ENCODE measurements at places on chromosomes 1 and 21.

GRCh38 chr1:150472601-150473200 is 14.5 kb upstream of the TARS2 start:
- DNase-seq = no peak

DNA sequence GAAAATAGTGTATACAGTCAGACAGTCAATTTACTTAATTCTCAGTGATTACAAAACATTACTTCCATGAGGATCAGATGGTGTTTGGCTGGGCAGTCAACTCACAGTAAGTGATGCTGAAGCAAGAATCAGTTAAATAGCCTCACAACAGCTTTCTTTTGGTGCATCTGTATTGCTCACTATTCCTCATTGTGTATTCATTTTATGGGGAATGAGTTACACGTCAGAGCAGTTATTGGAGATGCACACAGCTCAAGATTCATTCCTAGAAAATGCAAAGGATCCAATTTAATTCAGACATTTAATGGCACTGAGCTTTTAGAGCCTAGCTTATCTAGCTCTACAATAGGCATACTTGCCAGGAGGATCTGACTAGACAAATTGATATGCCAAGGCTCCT is 150.6 kb downstream of the HS2ST1 start:
- DNase-seq = no peak

- DNase-seq = peak; percentile 60
Measured at GRCh38 chr1:153790313-153790965, 15.2 kb downstream of the SLC27A3 start.

GRCh38 chr1:208332774-208333126 is 88.6 kb upstream of the PLXNA2 start:
- no peak for DNase-seq

DNA sequence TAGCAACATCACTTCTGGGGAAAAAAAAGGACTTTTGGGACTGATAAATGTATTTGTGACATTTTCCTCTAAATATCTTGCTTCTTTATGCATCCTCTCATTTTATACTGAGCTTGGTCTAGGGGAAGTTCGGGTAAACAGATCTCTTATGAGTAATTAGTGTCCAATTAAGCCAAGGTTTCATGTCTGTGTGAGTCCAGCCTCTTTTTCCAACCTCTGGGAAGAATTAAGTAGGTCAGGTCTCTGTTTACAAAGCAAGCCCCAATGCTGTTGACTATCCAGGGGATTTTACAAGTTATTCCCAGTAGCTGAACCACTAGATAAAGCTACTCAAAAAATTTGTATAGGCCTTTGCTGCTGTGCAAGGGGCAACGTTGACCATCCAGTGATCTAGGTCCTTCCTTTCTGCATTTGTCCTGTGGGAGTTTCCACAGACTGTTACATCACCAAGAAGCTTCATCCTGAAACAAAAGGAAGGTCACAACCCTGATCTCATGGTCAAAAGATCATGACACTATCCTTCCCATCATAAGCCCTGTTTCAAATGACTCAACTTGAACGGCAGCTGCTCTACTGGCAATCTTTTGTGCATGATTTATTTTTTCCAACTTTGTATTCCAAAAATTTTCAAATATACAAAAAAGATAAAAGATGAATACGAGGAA is 74.3 kb downstream of the ETS2 start:
- no peak for DNase-seq

- DNase-seq = no peak
Measured at GRCh38 chr1:74895411-74895810, 162.5 kb downstream of the TYW3 start.

- no peak for DNase-seq
Measured at GRCh38 chr1:67169496-67169895, 3.2 kb downstream of the IL23R start.

DNA sequence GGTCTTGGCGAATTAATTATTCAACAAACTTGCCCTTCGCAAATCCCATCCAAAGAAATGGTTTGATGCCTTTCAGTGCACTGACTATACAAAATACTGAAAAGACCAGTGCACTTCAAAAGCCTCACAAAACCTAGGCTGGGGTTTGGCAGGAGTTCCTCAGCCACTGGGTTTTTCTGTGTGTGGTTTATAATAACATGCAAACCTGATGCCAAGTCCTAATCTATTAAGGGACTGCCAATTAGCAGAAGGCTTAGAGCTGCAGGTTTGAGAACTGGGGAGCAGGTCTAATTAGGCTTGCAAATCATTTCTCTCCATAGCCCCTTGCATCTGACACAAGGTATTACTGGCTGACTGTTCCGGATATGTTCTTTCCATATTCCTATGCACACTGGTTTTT is 27.7 kb downstream of the PLPP3 start:
- DNase-seq = no peak

GRCh38 chr1:96510391-96510790 is 211.2 kb upstream of the PTBP2 start:
- DNase-seq = no peak

DNA sequence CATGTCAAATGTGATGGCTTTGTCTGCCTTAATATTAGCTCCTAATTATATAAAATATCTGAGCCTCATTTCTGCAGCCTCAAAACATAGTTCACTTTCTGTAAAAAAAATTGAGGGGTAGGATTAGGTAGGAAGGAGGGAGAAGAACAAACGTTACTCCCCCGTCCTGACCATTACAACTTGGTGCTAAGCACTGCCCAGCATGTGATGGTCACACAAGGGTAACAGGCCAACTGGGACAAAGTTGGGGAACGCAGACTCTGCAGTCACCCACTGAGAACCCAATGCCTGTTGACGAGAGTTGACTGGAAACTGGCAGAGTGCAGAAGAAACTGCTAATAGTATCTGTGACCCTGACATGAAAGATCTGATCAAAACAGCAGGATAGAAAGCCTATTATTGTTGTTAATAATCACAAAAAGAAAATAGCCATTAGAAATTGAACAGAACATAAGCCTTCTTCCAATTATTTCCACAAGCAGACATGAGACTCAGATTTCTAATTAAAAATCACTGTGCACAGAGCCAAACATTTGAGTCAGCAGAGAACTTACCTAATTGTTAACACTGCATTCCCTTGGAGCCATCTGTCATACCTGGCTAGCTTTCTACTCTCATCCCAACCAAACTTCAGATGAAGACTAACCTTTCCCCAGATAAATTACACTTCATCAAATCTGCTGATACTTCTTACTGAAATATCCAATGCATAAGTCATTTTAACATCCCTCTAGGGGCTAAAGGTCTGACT is 5.5 kb downstream of the SORT1 start:
- no peak for DNase-seq

GRCh38 chr1:67824766-67825165 is 8.5 kb downstream of the GNG12 start:
- no peak for DNase-seq

DNA sequence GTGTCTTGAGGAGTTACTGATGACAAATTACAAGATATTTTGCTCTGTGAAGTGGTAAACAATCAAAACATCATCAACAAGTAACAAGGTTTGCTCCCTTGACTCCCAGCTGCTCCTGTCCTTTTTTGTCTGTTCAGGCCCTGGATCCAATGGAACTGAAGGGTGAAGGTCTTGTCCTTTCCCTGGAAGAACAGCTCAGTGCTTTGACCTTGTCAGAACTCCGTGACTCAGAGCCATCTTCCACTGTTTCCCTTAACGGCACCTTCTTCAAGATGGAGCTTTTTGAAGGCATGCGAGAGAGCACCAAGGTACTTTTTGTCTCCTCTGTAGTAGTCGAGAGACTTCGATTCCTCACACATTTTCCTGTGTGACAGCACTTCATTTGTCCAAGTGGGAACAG is 29.0 kb downstream of the TRIM45 start:
- no peak for DNase-seq

- DNase-seq = no peak
Measured at GRCh38 chr1:176033881-176034280, 173.2 kb downstream of the COP1 start.

DNA sequence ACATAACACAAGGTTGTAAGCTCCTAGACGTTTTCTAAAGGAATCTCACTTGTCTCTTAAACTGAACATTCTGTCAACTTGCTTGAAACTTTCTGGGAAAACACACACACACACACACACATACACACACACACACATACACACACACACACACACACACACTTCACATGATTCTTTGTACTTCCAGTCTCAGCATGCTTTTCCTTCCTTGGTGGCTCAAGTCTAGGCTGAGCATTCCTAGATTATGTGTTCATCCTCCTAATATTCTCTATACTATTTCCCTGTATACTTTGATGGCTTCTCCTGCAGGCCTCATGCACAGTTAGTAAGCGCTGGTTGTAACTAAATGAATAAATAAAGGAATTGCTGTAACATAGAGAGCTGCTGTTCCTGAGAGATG is 372.1 kb downstream of the PTPRC start:
- DNase-seq = no peak

DNA sequence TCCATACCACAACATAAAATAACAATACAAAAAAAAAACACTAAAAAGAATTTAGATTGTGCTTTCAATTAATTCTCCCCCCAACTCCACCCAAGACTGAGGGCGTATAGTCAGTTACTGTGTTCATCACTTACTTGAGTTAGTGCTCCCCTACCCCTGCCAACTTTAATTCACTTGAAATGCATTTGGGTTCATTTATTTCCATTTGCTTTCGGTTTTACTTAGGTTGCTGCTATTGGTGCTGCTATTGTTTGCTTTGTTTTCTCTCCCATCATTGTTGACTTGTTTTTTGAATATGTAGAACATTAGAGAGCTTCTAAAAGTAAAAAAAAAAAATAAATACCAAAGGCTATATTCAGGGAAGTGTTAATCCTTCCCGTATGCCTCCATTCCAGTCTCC is 10.7 kb upstream of the CYYR1 start:
- DNase-seq = no peak

DNA sequence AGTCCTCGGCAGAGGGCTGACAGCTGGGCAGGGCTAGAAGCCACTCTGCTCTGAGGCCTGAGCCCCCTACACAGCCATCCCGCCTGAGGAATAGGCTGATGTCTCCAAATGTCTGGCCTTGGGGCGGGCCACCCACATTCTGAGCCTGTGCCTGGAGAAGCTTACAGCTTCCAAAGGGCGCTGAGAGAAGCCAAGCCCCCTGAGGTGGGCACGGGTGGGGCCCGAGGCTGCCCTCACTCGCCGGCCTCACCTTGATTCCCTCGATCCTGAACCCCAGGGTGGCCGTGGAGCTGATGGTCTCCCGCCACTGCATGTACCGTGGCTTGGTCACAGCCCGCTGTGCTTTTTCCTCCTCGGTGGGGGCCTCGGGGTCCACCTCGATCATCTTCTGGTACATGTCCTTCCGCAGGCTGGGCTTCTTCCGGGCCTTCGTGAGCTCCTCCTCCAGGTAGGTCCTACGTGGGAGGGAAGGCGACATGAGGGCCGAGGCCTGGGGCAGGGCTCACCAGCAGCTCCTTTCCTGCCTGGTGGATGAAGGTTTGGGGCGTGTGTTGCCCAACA is 93.2 kb downstream of the STUM start:
- no peak for DNase-seq

- no peak for DNase-seq
Measured at GRCh38 chr1:160127865-160128523, 12.4 kb downstream of the ATP1A2 start.

DNA sequence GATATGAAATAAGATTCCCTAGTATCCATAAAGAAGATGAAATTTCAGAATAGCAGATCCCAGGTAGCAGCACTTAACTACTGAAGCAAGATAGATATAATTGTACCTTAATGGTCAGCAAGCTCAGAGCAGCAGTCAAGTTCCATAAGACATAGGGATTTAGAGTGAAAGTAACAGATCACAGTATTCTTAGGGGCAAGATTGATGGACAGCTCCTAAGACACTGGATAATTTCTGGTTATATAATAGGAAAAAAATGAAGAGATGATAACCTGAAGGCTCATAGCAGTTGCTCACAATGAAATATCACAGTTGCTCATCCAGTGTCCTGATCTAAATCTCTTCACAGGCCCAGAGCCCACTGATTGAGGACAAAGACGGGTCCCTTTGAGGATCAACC is 66.0 kb downstream of the SLC30A10 start:
- DNase-seq = no peak

GRCh38 chr1:228778026-228778425 is 42.7 kb downstream of the RHOU start:
- no peak for DNase-seq

- no peak for DNase-seq
Measured at GRCh38 chr1:2036287-2036686, 13.9 kb upstream of the PRKCZ start.

GRCh38 chr1:196650403-196650802 is 1.4 kb upstream of the CFH start:
- DNase-seq = no peak

- DNase-seq = no peak
Measured at GRCh38 chr1:182120411-182121258, 59.1 kb upstream of the ZNF648 start.

GRCh38 chr1:91791691-91792488 is 94.1 kb downstream of the TGFBR3 start:
- DNase-seq = no peak

DNA sequence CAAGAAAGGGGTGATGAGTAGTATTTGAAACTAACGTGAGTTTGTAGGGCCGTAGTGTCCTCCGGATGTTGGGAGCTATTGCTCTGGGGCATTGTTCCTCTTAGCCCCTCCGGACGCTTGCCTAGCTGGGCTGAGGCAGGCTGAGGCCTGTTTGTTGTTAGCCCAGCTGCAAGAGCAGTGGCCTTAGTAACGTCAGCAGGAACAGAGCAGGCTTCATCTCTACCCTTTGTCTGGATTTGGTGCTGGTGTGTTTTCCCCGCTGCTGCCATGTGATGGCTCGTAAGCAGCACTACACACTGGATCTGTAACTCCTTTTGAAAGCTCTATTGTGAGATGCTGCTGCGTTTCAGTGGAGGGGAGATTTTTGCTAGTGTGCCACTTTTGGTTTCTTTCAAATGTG is 57.6 kb downstream of the DNM3 start:
- DNase-seq = no peak

- DNase-seq = no peak
Measured at GRCh38 chr1:31580513-31580870, 4.2 kb downstream of the TINAGL1 start.

GRCh38 chr1:93670141-93670540 is 11.5 kb downstream of the BCAR3 start:
- DNase-seq = peak; percentile 89

- DNase-seq = peak; percentile 48
Measured at GRCh38 chr1:229280037-229280828, 9.3 kb downstream of the RAB4A start.

- no peak for DNase-seq
Measured at GRCh38 chr1:2427976-2428375, 15.6 kb upstream of the PEX10 start.

GRCh38 chr1:184951788-184952187 is 22.5 kb downstream of the NIBAN1 start:
- DNase-seq = no peak

DNA sequence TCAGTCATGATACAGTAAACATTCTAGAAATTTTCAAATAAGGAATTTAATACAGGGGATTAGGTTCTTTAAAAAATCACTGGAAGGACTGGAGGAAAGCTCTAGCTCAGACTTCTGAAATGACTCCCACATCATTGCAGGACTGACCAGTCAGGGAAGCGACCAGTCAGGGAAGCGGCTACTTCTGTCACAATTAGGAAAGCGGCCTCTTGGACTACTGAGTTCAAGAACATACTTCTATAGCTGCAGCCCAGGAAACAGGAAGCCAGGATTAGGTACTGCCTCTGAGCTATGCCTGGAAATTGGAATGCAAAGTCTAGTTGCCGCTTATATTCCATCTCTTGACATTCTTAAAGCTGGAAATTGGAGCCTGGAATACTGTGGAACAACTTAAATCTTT is 45.5 kb downstream of the USP25 start:
- DNase-seq = no peak

All from hematopoietic multipotent progenitor cell treated with erythropoietin and hydrocortisone succinate and interleukin-3 and kit ligand, for 6 days (in vitro differentiated cells).